ENCODE measurements at places on chromosomes 12 and 14. TPM values are rescaled to one million over a fixed set of nuclear protein-coding genes. Genes with fewer than 3 reads are reported as not detected.

Gene TRHDE
- not detected for total RNA-seq

Gene DHRS2
- 3.1 TPM for total RNA-seq

GRCh38 chr14:80493620-80494019 lies 282.3 kb upstream of the DIO2 start:
- no peak overlapping the region for H3K27ac ChIP-seq
- H3K36me3 ChIP-seq: no peaks in the 10 kb centered on the region
- no peaks in the 10 kb centered on the region for H3K27me3 ChIP-seq

- peak overlapping the region; percentile 57 for H3K27ac ChIP-seq
- peaks cover 40% of the 10 kb centered on the region for H3K27me3 ChIP-seq
- H3K4me3 ChIP-seq: no peak overlapping the region
- peaks cover 2% of the 10 kb centered on the region for H3K4me1 ChIP-seq
- H3K36me3 ChIP-seq: no peaks in the 10 kb centered on the region
Observed at GRCh38 chr14:106308839-106309389, 782.5 kb downstream of the TMEM121 start.

Gene POLE2
- 58.4 TPM for total RNA-seq

Data from activated CD4-positive, alpha-beta T cell treated with anti-CD3 and anti-CD28 coated beads, Interleukin-2, amount 10 ng/mL, durations not matched to agents 24 days and 14 days (primary cell).